ENCODE measurements at places on chromosomes 1 and 21.

GRCh38 chr1:109981004-109981335 lies 3.6 kb upstream of the AHCYL1 start:
- DNase-seq: no peak

GRCh38 chr1:85182700-85183099 lies 18.1 kb downstream of the SYDE2 start:
- DNase-seq: no peak

- DNase-seq: no peak
These were observed 15.4 kb downstream of the ANGPTL7 start for GRCh38 chr1:11204396-11205190.

- DNase-seq: peak; percentile 11
These were observed 1.1 kb downstream of the SERTAD4 start for GRCh38 chr1:210233495-210234328.

DNA sequence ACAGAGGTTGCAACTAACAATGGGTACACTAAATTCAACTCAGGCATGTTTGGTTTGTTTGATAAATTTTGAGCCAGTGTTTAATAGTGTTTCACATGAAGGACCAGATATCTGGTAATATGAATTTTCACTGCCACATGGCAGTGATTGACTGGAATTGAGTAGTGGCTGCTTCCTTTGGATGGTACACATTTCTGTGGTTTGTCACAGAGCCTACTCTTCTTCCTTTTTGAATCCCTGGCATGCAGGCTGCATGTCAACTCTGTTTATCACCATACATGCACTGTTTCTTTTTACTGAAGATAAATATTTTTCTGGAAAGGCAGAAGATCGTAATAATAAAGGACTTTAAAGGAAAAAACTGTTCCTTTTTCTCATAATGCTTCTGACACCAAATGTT lies 35.5 kb downstream of the SDCCAG8 start:
- DNase-seq: no peak

DNA sequence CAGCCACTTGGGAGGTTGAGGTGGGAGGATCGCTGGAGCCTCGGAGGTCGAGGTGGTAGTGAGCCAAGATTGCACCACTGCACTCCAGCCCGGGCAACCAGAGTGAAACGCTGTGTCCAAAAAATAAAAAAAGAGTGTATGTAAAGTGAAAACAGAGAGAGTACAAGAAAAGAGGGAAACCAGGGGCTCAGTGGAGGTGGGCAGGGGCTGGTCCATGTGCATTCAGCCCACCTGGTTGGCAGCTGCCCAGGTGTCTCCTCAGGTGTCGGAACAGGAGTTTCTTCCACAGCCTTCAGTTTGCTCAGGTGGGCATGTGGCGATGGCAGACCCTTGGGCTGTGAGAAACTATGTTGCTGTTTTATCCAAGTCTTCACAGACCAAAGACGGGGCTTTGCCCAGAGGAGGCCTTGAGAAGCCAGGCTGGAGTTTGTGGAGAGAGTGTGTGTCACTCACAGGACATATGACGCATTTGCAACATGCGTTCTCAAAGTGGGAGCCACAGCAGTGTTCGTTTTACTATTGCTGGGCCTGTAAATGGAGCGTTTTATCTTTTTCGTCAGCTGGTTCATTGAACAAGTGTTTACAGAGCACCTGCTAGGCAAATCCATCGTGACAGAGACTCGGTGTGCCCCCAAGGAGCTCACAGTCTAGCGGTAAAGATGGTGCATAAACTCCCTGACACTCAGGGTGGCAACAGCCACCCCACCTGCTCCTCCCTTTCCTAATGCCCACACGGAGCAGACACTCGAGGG lies 22.4 kb upstream of the SAMD11 start:
- DNase-seq: no peak

- no peak for DNase-seq
These were observed 97.4 kb downstream of the MIS18A start for GRCh38 chr21:32181457-32181856.

DNA sequence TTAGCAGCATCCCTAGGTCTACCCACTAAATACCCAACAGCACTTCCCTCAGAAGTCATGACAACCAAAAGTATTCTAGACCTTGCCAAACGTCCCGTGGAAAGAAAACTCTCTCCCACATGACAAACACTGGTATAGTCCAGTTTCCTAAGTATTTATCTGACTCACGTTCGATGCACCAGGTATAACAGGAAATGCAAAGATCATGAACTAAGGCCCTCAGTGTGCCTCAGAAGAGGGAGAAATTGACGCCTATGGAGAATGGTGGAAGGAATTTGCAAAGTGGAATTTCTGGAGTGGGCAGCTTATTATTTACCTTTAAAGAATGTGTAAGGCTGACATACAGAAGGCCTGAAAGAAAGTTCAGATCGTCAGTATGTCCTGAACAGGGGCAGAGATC lies 523.6 kb upstream of the DAB1 start:
- no peak for DNase-seq

DNA sequence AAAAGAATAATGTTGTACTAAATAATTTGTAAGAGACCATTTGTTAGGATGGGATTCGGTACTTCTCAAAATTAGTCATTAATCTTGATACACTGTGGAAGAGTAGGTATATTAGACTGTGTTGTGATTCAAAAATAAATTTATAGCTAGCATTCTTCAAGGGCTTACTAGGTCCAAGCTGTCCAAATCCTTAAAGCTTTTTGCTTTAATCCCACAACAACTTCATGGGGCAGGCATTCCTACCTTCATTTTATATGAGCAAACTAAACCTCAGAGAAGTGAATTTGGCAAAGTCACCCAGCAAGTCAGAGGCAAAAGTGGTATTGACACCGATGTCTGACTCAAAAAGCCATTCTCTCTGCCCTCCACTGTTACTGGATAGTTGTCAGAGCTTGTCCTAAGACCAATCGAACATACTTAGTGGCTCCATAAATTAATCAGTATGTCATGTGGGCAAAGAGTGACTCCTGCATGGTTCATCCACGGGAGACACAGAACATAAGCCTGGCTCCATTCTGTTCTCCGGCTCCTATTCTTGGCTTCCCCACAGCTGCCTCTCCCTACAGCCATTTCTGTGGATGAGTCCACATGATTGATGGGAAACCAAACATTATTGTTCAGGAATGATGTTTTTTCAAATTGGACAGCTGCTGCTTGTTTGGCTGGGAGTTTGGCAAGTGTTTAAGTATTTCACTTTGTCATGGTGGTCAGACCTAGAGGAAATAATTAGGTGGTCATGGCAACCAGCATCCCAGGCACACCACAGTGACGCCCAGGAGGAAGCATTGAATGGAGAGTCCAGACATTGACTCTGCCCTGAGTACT lies 133.4 kb upstream of the FGGY start:
- DNase-seq: no peak

GRCh38 chr1:170790651-170791071 lies 126.7 kb downstream of the PRRX1 start:
- no peak for DNase-seq

DNA sequence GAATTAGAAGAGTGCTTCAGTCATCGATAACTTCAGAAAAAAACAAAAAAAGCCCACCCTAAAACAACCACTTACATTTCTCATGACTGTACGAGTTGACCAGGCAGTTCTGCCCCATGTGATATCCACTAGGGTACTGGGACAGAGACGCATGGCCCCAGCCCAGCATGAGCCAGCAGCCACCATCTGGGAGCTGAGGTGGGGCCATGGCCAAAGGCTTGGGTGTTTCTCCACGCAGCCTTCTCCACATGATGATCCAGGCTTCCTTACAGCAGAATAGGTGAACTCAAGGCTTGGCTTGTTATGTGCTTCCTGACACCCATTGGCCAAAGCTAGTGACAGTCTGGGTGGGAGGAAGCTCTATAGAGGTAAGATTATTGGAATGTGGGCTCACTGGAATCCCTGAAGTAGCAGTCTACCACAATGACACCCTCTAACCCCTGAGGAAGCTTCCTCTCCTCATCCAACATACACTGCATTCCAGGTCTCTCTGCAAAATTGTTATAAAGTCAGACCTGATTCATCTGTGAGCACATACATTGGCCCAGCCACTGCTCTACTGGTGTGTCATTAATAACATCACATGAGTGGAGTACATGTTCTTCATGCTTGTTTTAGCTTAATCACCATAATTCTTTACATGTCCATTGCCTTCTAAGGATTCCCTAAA lies 66.3 kb upstream of the NTPCR start:
- no peak for DNase-seq

GRCh38 chr1:167551362-167551761 lies 2.2 kb downstream of the CREG1 start:
- no peak for DNase-seq

- DNase-seq: no peak
These were observed 29.9 kb downstream of the FAF1 start for GRCh38 chr1:50930193-50930592.

DNA sequence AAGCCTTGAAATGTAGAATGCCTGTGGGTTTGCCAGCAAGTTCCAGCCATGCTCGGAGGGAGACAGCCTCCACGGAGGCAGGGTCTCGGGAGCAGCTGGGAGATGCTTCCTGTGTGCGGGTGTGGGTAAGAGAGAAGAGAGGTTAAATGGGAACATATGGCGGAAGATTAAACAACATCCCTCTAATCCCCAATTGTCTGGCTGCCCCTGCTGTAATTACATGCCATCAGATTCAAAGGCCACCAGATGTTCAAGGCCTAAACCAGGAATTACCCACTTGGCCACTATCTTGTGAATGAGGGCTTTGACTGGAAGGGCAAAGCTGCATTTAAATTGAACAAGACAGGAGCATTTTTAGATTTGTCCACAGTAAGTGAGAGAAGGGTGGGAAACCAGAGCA lies 81.4 kb upstream of the BACE2 start:
- DNase-seq: no peak
